Endodermal cell (in vitro differentiated cells): ENCODE measurements at places on chromosomes 7 and 10. TPM values are rescaled to one million over a fixed set of nuclear protein-coding genes. Genes with fewer than 3 reads are reported as not detected.

The NACAD gene
- total RNA-seq, result 5.8 to 11.7 TPM (median 5.8 TPM) in 3 replicates

GRCh38 chr7:47035522-47035921 lies 546.4 kb downstream of the TNS3 start:
- H3K27me3 ChIP-seq, result no peaks in the 10 kb centered on the region
- H3K27ac ChIP-seq, result no peak overlapping the region
- H3K4me1 ChIP-seq, result peaks cover 15% of the 10 kb centered on the region

DNA sequence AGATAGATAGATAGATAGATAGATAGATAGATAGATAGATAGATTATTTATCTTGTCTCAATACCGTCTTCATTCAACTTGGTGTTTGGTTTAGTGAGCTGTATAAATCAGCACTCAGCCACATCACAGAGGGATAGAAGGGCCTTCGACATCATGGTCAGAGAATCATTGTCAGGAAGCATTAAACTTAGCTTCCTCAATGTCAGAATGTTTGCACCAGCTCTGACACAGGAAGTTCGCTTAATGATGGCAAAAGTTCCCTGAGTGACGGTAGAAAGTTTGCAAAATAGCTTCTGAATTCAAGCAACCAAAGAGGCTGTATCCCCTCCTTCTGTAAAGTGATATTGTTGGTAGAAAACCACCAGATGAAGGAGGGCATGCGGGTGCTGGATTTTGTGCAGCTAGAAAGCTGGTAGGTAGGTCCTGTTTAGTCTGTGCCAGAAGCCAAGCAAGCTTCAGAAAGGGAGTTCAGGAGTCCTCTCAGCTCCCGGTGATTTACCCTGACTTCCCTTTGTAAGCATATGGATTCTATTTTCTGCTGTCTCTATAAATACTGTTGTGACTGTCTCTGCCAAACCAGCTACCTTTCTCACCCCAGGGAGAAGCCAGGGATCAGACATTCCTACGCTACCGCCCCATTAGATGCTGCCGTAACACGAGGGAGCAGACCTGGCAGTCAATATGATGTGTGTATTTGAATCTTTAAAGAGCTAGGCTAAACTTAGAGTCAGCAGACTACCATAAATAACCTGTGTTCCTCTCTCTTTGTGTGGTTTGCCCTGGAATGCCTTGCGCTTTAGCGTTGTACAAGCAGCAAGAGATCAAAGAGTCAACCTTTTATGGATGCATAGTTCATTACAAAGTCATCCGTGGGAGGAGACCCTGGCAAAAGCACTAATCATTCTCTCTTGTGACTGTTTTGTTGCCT lies 200.5 kb upstream of the KIAA1217 start:
- no peak overlapping the region for H3K4me3 ChIP-seq
- H3K27me3 ChIP-seq, result no peaks in the 10 kb centered on the region
- H3K36me3 ChIP-seq, result no peaks in the 10 kb centered on the region
- DNase-seq, result peak; percentile 50
- H3K4me1 ChIP-seq, result peaks cover 6% of the 10 kb centered on the region

GRCh38 chr10:15369256-15370211 lies 1.6 kb downstream of the FAM171A1 start:
- H3K27me3 ChIP-seq, result no peaks in the 10 kb centered on the region
- H3K36me3 ChIP-seq, result peaks cover 4% of the 10 kb centered on the region
- peak; percentile 71 for DNase-seq

The LRIT1 gene
- not detected in 3 replicates for total RNA-seq

DNA sequence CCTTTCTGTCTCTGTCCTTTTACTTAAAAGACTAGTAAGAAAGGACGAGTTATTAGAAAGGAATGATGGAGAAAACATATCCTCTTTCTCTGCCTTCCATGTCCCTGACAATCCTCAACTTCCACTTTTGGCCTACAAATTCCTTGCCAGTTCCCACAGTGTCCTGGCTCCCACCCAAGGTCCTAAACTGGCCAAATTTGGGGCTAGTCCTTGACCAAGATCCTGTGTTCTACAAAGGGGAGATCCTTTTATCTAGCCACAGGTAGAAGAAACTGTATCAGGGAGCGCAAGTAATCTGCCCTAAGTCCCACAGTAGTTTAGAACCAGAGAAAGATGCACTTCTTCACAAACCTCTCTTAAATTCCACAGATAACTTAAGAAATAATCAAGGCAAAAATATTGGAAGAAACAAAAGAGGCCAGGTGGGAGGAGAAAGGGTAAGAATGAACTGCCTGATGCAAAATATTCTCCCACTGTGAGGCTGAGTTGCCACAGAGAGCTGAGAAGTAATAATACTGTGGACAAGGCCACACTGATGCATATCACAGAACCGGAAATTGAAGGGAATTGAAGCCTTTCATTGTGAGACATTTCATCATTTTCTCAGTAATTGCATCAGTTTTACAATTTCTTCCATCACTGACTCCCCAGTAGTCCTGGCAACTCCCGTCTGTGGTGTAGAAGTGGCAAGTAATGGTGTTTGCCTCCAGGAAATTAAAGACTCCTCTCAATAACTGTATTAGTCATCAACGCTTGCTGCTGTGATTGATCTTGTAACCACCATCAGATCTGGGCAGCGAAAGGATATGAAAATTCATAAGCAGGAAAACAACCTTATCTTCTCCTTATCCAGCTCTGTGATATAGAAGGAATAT lies 47.2 kb downstream of the DNAJC12 start:
- DNase-seq, result no peak
- H3K4me3 ChIP-seq, result no peak overlapping the region
- H3K27ac ChIP-seq, result no peak overlapping the region
- no peaks in the 10 kb centered on the region for H3K4me1 ChIP-seq
- H3K27me3 ChIP-seq, result no peaks in the 10 kb centered on the region

The SH2D4B gene
- total RNA-seq, result 0.13 TPM in 1 of 2 replicates, not detected in the other

- no peaks in the 10 kb centered on the region for H3K27me3 ChIP-seq
- no peak overlapping the region for H3K4me3 ChIP-seq
- H3K36me3 ChIP-seq, result no peaks in the 10 kb centered on the region
- peaks cover 9% of the 10 kb centered on the region for H3K4me1 ChIP-seq
Measured at GRCh38 chr7:108464743-108465142, 8.5 kb upstream of the NRCAM start.

DNA sequence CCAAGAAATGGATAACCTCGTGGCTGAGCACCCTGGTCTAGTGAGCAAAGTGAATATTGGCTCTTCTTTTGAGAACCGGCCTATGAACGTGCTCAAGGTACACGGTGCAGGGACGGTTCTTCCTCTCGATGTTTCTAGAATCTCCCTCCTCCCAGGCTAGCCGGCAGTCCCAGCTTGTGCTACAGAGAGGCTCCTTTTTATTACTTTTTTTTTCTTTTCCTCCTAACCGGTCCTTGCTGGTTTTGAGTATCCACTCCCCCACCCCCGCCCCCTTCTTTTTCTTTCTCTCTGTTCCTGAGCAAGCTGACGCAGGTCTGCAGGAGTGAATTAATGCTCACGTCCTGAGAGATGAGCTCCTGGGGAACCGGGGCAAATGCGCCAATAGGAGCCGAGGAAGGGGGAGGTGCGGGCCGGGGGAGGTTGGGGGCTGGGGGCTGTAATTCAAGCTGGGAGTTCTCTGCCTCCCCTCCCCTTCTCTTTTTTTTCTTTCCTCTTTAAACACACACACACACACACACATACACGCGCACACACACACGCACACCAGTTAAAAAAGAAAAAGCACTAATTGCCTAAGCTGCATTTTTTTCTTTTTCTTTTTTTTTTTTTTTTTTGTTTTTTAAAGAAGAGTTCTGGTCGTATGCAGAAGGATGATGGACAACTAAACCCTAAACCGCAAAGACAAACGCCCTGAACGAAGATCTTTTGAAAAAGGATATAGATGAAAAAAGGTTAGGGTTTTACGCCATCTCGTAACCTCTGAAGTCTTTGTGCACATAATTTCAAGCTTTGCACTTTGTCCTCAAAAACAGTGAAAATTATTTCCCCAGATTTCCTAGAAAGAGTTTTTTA lies 6.6 kb downstream of the CPA2 start:
- peak; percentile 92 for DNase-seq
- H3K4me1 ChIP-seq, result peaks cover 11% of the 10 kb centered on the region
- peak overlapping the region; percentile 32 for H3K4me3 ChIP-seq
- no peaks in the 10 kb centered on the region for H3K36me3 ChIP-seq
- H3K27ac ChIP-seq, result peak overlapping the region; percentile 97
- no peaks in the 10 kb centered on the region for H3K27me3 ChIP-seq

DNA sequence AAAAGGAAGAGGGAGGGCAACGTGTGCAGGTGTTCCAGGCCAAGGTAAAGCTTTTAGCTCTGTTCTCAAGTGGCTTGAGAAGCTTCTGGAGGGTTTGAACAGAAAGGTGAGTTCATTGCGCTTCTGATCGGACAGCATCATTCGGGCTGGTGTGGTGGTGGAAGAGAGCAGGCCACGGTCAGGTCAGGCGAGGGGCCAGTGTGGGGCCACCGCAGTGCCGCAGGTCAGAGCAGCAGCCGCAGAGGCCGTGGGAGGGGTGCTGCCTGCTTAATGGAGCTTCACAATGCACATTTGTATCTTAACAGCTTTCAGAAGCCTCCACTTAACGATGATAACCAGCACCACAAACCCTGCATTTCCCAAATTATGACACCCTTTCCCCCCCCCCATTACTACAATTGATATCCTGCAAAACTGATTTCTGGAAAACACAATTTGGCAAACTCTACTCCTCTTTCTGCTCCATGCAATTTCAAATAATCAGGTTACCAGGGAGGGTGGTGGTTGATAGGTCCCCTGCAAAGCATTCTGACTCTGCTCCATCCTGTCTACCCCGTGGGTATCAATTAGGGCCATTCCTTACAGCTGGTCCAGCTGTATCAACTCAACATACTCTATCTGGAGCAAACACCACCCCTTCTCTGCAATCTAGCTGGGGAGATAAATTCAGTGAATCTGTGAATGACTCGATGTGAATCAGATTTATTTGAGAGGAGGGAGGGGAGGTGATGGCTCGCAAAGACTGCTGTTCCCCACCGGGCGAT lies 162.9 kb downstream of the ACTR3B start:
- H3K4me1 ChIP-seq, result peaks cover 3% of the 10 kb centered on the region
- H3K27me3 ChIP-seq, result peaks cover 13% of the 10 kb centered on the region
- no peak overlapping the region for H3K4me3 ChIP-seq
- no peak overlapping the region for H3K27ac ChIP-seq

The KCNMA1 gene
- total RNA-seq, result 0.55 to 0.70 TPM (median 0.63 TPM) in 3 replicates
